Stimulated activated CD8-positive, alpha-beta memory T cell treated with anti-CD3 and anti-CD28 coated beads, Interleukin-7, amount 100 ng/mL, for 1 hour (primary cell): ENCODE measurements at places on chromosomes 11 and 22.

DNA sequence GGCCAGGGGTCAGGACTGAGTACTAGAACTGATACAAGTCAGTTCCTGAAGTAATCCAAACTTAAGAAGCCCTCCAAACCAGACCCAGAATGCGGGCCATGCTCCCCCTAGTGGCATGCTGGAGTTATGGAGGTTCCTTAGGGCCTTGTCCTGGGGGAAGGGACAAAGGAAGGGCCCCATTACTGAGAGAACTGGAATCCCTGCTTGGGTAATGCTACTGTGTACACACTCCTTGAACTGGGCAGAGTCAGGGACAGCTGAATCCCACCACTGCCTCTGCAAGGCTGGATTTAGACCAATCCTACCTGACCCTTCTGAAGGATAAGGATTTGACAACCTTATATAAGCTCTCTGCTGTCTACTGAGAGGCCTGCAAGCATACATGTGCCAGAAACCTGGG is 97.3 kb upstream of the AKIP1 start:
- DNase-seq, result peak; percentile 13

- DNase-seq, result no peak
These were observed 146.8 kb upstream of the DDI1 start for GRCh38 chr11:103889679-103890078.

GRCh38 chr11:39145346-39145745 is 2314.1 kb downstream of the LRRC4C start:
- DNase-seq, result no peak

DNA sequence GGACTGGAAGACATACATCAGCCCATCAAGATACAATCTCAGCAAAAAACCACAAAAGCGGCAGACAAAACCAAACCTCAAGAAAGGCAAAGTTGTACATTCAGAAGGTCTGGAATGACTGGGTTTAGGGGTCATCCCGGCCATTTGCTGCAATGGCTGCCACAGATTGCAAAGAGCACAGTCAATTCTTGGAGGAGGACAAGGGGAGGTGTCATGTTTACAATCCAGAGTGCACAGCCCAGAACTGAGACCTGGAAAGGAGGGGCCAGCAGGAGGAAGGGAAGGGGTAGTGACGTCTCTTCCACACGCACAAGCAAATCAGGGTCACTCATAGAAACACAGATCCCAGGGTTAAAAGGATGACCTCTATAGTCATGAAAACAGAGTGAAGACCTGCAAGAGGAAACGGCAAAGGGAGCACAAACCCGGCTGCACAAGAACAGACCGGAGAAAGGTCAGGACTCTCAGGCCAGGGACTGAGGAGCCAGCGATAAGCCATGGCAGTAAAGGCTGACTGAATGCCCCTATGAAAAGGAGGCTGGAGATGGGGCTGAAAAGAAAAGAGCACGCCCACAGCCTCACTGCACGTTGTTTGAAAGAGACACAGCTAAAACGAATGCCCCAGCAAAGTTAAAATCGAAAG is 18.2 kb upstream of the MUC5AC start:
- DNase-seq, result no peak

GRCh38 chr22:28940441-28940840 is 57.1 kb downstream of the ZNRF3 start:
- no peak for DNase-seq

- DNase-seq, result no peak
These were observed 43.2 kb downstream of the TBX1 start for GRCh38 chr22:19803736-19804267.

GRCh38 chr11:68998390-68998911 is 14.6 kb downstream of the MRGPRF start:
- no peak for DNase-seq

- DNase-seq, result no peak
These were observed 59.8 kb downstream of the TMEM135 start for GRCh38 chr11:87097582-87097981.

- no peak for DNase-seq
These were observed 165.7 kb downstream of the ST3GAL4 start for GRCh38 chr11:126521196-126521595.

GRCh38 chr11:111797145-111797581 is 31.0 kb upstream of the PPP2R1B start:
- no peak for DNase-seq

DNA sequence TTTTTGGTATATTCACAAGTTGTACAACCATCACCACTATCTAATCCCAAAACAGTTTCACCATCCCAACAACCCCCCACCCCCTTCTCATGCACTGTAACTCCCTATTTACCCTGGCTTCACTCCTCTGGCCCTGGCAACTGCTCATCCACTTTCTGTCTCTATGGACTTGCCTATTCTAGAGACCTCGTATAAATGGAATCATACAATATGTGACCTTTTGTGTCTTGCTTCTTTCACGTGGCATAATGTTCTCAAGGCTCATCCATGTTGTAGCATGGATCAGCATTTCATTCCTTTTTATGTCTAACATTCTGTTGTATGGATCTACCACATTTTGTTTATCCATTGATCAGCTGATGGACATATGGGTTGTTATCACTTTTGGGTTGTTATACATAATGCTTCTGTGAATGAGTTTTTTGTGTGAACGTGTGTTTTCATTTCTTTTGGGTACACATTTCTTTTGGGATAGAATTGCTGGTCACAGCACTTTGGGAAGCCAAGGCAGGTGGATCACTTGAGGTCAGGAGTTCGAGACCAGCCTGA is 46.1 kb downstream of the GDPD5 start:
- no peak for DNase-seq

DNA sequence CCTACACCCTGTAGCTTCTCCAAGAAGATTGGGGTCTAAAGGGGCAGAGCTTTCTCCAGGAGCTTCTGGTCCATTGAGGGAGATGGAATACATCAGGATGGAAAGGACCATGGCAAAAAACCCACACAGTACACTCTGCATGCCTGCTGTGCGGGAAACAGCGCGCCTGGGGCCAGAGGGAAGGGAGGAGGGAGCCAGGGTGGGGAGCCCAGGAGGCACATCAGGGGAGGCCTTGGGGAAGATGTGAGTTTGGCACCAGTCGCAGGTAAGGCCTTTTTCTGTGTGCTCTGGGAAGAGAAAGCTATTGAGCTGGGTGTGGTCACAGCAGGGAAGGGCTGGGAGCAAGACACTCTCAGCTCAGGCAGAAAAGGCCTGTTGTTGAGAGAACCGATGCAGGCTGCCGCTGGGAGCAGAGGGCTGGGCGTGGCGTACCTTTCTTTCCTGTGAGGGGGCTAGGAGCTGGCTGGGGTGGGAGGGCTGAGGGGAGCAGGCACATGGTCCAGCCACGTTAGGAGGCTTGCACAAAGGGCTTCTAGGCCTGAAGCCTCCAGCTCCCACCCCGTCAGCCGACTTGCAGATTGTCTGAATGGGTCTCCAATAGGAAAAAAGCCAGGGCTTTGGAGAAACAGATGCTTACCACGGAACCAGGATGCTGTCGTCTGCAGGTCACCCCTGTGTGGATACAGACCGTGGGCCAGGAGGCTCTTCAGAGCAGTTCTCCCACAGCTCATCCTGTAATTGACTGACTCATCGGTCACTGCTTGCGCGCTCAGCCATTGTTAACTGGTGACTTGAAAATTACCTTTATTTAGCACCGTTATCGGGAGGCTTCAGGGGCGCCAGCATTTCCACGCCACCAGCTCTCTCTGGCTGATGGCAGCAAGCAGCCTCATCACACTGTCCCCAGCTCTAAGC is 237.3 kb downstream of the ST3GAL4 start:
- DNase-seq, result no peak

- no peak for DNase-seq
These were observed 56.3 kb upstream of the YPEL1 start for GRCh38 chr22:21791635-21792625.

- no peak for DNase-seq
These were observed 22.4 kb downstream of the DGAT2 start for GRCh38 chr11:75790986-75791385.

DNA sequence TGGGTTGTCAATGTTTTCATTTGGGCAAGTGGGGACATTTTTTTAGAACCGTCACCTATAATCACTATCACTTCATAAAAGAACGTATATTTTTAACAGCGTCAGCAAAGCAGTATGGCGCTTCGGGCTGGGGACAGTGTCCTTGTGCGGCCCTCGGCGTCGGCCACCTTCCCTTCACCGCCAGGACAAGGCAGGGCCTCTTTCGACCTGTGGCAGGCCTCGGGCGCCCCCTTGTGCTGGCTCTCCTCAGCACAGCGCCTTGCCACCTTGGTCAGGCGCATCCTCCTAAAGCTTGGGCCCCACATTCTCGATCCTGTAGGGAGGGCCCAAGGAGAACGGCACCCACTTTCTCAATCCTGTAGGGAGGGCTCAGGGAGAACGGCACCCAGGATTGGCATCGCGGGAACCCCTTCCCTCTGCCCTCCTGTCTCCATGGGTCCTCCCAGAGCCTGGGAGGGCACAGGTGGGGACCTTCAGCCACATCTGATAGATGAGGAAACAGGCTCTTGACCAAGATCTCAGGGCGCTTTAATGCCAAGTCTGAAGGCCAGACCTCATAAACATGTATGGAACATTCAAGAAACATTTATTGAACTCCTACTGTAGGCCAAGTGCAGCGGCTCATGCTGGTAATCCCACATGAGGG is 11.5 kb upstream of the FADD start:
- no peak for DNase-seq

- DNase-seq, result no peak
These were observed 24.8 kb upstream of the MTCH2 start for GRCh38 chr11:47667135-47667534.

DNA sequence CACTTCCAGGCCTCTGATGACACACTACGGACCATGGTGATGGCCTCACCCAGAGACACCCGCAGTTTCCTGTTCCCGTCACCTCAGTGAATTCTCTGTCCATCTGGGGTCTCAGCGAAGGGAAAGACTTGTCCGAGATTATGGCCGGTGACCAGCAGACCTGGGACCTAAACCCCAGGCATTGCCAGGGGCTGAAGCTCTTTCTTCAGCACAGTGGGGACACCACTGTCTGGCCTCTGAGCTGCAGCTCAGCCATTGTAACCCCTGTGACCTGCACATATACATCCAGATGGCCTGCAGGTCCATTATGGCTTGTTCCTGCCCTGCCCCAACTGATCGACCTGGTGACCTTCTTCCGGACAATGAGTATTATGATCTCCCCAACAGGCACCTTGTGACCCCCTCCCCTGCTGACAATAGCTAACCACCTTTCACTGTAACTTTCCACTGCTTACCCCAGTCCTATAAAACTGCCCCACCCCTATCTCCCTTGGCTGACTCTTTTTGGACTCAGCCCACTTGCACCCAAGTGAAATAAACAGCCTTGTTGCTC is 22.3 kb downstream of the CBX7 start:
- no peak for DNase-seq

DNA sequence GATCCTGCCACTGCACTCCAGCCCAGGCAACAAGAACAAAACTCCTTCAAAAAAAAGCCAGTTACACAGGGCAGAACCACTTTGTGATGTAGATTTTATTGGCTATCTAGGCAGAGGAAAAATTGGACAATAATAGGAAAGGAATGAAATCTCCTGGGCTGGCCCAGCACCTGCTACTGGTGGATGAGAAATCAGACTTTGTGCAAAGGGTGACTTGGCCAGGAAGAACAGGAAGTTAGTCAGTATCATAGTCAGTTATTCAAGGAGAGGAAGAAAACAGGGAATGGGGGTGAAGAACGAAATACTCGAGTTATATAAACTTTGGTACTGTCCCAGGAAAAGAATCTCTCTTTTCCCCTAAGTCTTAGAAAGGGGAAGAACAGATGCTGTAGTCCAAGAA is 11.0 kb upstream of the SPTBN2 start:
- DNase-seq, result no peak

GRCh38 chr11:120268686-120269085 is 28.7 kb downstream of the POU2F3 start:
- no peak for DNase-seq

DNA sequence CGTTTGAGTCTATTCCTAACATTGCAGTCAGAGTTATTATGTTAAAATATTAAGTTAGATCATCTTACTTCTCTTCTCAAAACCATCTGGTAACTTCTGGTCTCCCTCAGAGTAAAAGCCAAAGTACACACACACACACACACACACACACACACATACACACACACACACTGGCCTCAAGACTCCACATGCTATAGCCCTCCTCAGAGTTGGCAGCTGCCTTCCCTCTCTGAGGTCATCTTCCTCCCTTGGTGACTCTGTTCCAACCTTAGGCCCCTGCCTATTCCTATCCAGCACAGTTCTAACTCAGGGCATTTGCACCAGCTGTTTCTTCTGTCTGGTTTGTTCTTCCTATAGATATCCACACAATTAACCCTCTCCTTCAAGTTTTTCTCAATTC is 272.0 kb upstream of the SESN3 start:
- DNase-seq, result no peak

DNA sequence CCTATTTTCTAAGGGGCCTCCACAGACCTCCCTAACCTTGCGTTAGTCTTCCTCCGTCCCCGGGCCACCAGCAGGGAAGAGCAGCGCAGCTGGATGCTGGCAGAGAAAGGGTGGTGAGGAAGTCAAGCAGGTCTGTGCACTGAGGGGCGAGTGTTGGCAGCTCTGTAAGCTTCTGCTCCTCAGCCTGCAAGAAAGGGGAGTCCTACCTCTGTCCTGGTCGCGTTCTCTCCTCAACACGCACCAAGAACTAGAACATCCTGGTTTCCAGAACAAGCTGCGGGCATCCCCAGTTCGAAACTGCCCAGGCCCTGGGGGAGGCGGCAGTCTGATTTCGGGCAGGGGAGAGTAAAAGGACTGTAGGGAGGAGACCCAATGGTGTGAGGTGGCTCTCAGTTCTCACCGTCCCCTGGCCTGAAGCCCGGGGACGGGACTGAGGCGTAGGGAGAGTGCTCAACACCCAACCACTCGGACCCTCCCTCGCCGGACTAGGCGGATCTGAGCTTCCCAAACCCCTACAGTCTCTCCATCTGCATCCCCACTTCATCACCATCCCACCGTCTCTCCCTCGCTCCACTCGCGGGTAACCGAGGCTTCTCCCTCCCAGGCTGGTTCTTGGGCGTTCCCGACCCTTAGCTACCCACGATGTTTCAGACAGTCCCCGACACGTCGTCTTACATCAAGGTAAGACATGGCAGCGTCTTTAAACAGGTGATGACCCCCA is 7.7 kb upstream of the FLI1 start:
- DNase-seq, result no peak

DNA sequence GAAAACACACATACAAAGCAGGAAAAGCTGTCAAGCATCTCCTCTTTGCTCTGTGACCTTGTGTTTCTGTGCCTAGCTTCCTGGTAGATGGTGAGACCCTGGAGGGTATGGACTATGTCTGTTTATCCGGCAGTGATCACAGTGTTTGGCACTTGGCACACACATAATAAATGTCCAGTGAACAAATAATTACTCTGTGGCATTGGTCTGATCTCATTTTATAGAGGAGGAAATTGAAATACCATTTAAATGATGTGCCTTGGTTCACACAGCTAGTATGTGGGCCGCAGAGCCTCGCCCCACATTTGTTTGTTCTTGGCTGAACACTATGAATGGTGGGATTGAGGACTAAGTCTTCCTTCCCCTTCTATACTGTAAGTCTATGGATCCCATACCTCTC is 104.7 kb upstream of the SPON1 start:
- DNase-seq, result no peak

DNA sequence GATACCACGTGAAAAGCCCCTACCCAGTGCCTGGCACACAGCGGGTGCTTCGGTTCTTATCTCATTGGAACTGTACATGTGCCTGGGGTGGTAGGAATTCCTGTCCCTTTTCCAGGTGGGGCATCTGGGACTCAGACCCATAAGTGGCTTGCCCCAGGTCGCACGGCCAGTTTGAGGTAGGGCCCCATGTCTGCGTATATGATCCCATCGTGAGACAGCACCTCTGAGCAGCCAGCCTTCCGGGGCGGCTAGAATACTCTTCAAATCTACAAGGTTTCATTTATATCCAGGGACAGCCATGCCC is 33.5 kb upstream of the SMIM38 start:
- DNase-seq, result no peak

- DNase-seq, result no peak
These were observed 146.7 kb downstream of the LDLRAD3 start for GRCh38 chr11:36090356-36091109.
